B cell (primary cell): ENCODE measurements at places on chromosomes 7 and 10. TPM values are rescaled to one million over a fixed set of nuclear protein-coding genes. Genes with fewer than 3 reads are reported as not detected.

Gene GPNMB
- total RNA-seq = 1.9 and 2.6 TPM in 2 replicates

- H3K36me3 ChIP-seq = no peaks in the 10 kb centered on the region
- no peak overlapping the region for H3K4me3 ChIP-seq
- no peak overlapping the region for H3K27ac ChIP-seq
- no peak for DNase-seq
- H3K4me1 ChIP-seq = no peaks in the 10 kb centered on the region
Measured at GRCh38 chr10:120508393-120508792, 51.4 kb downstream of the PLPP4 start.

DNA sequence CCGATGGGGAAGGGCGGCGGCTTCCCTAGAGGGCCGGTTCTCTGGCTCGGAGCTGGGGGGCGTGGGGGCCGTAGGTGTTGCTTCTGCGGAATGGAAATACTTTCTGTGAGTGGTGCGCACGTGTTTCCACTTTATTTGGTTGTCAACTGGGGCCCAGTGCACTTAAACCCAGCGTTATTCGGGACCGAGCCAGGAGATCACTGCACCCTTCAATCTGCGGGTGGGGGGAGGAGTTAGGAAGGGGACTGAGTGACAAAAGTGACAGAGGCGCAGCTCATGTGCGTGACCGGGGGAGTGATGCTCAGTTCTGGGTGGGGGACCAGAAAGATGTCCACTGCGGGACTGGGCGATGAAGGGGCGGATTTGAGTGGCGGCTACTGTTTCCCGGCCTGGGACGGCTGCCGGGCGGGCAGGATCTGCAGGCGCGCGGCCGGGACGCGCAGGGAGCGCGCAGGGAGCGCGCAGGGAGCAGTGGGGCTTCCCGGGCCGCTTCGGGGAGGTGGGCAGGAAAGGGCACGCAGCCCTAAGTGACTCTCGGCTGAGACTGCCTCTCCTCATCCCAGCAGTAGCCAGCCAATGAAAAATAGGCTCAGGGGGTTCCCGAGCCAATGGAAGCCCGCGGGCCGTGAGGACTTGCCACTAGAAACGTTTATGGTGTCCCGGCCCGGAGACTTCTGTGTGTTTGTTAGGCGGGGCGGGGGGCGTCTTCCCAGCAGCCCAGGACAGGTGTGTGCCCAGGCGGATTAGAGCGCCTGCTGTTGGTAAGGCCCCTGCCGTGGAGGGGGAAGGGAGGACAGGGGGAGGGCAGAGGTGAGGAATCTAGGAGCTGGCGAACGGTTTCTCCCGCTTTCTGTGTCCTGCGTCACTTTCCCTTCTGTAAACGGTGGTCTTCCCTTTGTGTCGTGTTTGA is 54.3 kb upstream of the KDM7A start:
- peak; percentile 69 for DNase-seq
- H3K27me3 ChIP-seq = no peaks in the 10 kb centered on the region
- peak overlapping the region; percentile 93 for H3K27ac ChIP-seq

GRCh38 chr7:130560972-130561371 is 69.1 kb downstream of the MEST start:
- peak; percentile 53 for DNase-seq
- no peaks in the 10 kb centered on the region for H3K36me3 ChIP-seq
- H3K27ac ChIP-seq = no peak overlapping the region
- no peaks in the 10 kb centered on the region for H3K27me3 ChIP-seq
- H3K4me1 ChIP-seq = no peaks in the 10 kb centered on the region
- H3K4me3 ChIP-seq = no peak overlapping the region

DNA sequence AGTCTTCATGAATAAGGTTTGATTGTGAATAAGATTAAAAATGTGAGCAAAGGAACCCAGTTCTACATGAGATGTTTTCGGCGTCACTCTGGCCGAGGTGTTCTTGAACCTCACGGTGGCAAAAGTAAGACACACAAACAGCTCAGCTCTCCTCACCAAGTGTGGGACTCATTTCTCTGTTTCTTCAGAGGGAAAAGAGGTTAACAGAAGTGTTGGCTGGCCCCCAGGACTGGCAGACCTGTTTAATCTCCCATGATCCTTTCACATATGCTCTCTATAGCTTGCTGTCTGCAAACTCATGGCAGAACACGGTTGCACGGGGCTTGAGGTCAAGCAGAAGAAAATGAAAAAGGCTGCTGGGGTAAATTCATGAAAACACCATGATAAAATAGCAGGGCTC is 394.4 kb downstream of the CALN1 start:
- DNase-seq = no peak
- H3K4me3 ChIP-seq = no peak overlapping the region
- no peaks in the 10 kb centered on the region for H3K27me3 ChIP-seq
- no peaks in the 10 kb centered on the region for H3K36me3 ChIP-seq

DNA sequence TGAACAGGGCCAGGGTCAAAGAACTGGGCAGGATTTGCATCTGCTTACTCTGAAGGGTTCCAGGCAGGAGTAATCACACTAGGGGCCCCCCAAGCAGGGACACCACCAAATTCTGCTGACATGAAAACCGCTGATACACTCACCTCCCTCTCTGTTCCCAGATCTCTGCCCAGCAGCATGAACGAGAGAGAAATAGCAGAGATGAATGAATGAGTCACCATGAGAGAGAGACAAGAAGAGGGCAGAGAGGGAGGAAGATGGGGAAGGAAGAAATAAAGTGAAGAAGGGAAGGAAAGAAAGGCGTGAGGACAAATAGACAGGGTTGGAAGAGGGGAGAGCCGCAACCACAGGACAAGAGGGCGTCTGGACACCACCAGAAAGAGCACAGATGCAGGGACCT is 285.9 kb upstream of the NEBL start:
- H3K4me3 ChIP-seq = no peak overlapping the region
- no peak overlapping the region for H3K27ac ChIP-seq
- H3K27me3 ChIP-seq = no peaks in the 10 kb centered on the region
- H3K4me1 ChIP-seq = no peaks in the 10 kb centered on the region

- H3K36me3 ChIP-seq = no peaks in the 10 kb centered on the region
- H3K4me3 ChIP-seq = no peak overlapping the region
- peaks cover 17% of the 10 kb centered on the region for H3K4me1 ChIP-seq
Measured at GRCh38 chr7:131550846-131551245, 5.6 kb downstream of the PODXL start.

GRCh38 chr7:104895522-104896236 is 118.3 kb upstream of the KMT2E start:
- no peak for DNase-seq
- no peaks in the 10 kb centered on the region for H3K4me1 ChIP-seq
- no peak overlapping the region for H3K4me3 ChIP-seq
- no peaks in the 10 kb centered on the region for H3K27me3 ChIP-seq
- H3K36me3 ChIP-seq = no peaks in the 10 kb centered on the region

Gene MYOZ1
- total RNA-seq = not detected in 2 replicates

- no peaks in the 10 kb centered on the region for H3K36me3 ChIP-seq
Measured at GRCh38 chr7:88500131-88500530, 193.4 kb upstream of the STEAP4 start.

DNA sequence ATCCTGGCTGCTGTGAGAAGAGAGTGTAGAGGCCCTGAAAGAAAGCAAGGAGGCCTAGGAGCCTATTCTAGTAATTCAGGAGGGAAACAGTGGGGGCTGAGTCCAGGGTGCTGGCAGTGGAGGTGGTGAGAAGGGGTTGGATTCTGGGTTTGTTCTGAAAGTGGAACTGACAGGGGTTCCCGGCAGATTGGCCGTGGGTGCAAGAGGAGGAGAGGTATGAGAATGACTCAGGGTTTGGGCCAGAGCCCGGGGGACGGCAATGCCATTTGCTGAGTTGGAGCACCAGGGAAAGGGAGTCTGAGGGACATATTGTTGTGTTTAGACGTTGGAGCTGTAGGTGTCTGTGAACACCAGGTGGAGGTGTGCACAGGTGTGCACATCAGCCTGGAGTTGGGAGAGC is 38.5 kb downstream of the NPTX2 start:
- H3K36me3 ChIP-seq = no peaks in the 10 kb centered on the region
- DNase-seq = no peak
- no peak overlapping the region for H3K27ac ChIP-seq

Gene GRM3
- not detected in 2 replicates for total RNA-seq

Gene PODXL
- total RNA-seq = 5.8 and 6.0 TPM in 2 replicates

GRCh38 chr7:84073186-84073875 is 121.3 kb downstream of the SEMA3A start:
- H3K4me3 ChIP-seq = no peak overlapping the region
- no peaks in the 10 kb centered on the region for H3K27me3 ChIP-seq
- no peak for DNase-seq
- H3K36me3 ChIP-seq = no peaks in the 10 kb centered on the region
- H3K27ac ChIP-seq = no peak overlapping the region

- H3K27me3 ChIP-seq = no peaks in the 10 kb centered on the region
- no peaks in the 10 kb centered on the region for H3K4me1 ChIP-seq
- H3K27ac ChIP-seq = no peak overlapping the region
- H3K36me3 ChIP-seq = no peaks in the 10 kb centered on the region
Measured at GRCh38 chr10:9792181-9792580, 1225.5 kb upstream of the CELF2 start.

DNA sequence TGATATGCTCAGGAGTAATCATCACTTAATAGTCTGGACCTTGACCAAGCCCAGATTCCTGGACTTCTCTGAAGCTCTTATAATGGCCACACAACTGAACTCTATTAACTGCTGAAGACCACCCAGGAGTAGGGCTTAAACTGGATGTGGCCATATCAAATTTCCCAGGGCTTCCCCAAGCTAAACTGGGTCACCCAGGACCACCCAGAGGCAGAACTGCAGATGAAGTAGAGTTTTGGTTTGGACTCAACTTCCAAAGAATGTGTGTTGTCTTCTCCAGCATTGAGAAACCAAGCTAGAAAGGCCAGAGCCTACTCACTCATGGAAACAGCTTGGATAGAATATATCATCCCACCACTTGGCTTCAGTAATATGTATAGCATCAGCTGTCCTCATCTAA is 358.2 kb upstream of the MEOX2 start:
- H3K27ac ChIP-seq = no peak overlapping the region
- no peaks in the 10 kb centered on the region for H3K36me3 ChIP-seq
- H3K4me3 ChIP-seq = no peak overlapping the region
- DNase-seq = no peak
- H3K27me3 ChIP-seq = no peaks in the 10 kb centered on the region

Gene TMEM184A
- total RNA-seq = not detected in 2 replicates
